ENCODE measurements at places on chromosomes 5 and 9.

DNA sequence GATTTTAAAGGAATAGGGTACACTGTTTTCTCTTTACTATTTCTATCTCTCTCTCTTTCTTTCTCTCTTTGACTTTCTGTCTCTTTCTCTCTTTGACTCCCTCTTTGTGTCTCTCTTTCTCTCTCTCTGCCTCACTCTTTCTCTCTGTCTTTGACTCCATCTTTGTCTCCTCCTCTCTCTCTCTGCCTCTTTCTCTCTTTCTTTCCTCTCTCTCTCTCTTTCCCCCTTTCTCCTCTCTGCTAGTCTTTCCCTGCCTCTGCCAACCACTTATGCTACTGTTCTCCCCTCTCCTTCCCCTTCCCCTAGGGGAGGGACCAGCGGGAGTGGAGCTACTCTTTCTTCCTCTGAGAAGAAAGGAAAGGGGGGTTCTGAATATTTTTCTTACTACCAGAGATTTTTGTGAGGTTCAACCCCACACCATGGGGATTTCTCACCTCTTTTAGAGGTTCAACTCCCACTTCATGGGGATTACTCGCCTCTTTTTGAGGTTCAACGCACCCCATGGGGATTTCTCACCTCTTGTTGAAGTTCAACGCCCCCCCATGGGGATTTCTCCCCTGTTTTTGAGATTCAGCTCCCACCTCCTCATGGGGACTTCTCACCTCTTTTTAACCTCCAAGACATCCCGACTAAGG is 309.9 kb downstream of the NR3C1 start:
- no peak for DNase-seq

DNA sequence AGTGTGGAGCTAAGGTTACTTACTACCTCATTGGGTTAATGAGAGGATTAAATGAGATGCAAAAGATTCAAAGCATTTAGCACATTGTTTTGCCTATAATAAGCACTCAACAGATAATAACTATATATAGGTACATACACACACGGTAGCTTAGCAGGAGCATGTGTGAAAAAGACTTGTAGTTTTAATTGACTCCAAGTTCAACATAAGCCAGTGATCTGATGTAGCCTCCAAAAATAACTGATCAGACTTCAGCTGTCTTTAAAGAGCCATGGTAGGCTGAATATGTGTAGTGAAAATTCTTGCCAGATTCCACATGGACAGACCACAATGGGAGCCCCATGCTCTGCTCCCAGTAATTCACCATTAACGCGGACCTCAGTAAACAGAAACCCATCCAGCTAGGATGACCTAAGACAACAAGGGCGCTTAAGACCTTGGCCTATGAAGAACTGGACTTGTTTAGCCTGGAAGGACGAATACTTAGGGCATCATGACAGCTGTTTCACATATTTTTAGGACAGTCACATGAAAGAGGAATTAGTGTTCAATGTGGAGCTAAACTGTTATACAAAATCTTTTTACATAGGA is 115.1 kb upstream of the ZNF366 start:
- DNase-seq, result no peak

DNA sequence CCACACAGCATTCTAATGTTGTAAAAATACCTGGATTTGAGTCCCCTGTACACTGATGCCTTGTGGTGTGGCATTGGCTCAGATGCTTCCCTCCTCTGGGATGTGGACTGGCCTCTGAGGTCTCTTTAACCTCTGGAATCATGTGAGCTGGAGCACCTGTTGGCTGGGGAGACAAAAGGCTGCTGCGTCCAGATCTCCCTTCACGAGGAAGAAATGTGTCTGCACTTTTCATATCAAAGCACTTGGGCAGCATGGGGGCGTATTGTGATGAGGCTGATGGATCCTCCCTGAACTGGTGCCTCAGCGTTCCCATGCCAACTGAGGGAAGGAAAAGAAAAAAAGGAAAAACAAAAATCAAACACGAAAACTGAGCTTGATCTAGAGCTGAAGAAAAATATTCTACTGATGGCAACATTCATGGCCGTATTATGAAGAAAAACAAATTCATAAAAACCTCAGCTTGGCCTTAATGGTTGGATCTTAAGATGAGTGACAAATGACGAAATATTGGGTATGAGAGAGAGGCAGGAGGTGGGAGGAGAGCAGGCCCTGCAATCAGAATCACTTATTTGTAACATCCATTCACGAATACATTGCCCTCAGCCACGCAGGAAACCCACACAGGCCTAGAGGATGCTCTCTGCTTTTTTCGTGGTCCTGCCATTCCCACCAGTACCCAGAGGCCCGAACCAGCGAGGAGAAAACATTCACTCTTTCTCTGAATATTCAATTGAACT is 26.2 kb downstream of the GRIA1 start:
- no peak for DNase-seq

DNA sequence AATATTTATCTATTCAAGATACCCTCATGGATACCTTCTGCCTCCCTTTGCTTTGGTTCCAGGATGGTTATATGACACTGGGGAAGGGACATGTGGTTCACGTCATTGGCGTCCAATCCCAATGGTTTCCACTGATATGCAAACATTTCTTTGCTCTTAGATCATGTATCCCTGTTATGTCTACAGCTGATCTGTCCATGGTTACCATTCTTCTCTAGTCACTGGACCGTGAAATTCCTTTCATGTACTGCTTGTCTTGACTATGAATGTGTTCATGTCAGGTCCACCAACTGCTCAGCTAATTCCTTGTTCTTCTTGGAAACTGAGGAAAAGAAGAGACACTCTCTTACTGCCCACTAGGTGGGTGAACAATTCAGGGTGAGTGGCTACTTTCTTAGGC is 391.1 kb upstream of the ZNF608 start:
- no peak for DNase-seq

GRCh38 chr9:116468793-116469527 is 218.1 kb upstream of the TRIM32 start:
- no peak for DNase-seq

DNA sequence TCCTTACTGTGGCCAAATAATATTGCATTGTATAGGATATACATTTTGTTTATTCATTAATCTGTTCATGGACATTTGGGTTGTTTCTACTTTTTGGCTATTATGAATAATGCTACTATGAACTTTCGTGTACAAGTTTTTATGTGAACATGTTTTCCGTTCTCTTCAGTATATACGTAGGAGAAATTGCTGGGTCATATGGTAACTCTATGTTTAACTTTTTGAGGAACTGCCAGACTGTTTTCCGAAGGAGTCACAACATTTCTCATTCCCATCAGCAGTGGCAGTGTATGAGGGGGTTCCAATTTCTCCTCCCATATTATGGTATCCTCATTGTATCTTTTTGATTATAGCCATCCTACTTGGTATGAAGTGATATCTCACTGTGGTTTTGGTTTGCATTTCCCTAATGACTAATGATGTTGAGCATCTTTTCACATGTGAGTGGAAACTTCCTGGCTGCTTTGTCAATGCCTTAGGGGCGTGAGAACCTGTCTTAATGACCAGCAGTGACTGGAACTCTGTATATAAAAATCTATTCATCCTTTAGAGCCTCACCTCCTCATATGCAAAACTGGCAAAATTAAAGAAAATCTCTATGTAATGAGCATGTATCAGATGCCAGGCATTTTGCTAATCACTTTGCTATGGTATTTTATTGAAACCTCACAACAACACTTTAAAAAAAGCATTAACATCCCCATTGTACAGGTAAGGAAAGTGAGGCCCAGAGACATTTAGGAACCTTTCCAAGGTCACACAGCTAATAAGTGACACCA is 47.8 kb upstream of the TGFBR1 start:
- DNase-seq, result peak; percentile 75

DNA sequence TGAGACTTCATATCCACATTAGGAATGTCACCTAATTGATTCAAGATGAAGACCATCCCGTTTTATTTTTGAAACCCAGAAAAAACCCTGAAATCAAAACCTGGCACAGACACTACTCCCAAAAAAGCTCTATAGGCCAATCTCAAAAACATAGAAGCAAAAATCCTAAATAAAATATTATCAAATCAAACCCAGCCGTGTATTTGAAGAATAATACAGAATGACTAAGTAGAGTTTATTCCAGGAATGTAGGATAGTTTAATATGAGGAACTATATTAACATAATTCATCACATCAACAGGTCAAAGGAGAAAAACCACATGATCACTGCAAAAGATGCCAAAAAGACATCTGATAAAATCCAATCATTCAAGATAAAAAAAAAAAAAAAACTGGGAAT is 167.1 kb downstream of the ACTL7B start:
- DNase-seq, result no peak

DNA sequence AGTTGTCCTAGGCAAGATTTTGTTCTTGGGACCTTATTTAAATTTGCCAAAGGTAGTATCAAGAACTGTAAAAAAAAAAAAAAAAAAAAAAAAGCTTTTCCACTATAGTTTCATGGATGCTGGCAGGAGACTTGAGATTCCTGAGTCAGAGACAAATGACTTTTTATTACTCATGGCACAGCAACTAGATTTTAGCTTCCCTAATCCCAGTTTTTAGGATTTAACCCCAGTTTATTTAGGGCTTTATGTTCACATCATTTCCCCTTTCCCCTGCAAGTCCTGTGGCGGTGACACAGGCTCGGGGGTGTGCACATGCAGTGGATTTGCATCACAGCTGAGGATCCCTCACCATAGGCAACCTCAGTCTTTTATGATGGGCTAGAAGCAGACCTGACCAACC is 144.9 kb downstream of the GOLPH3 start:
- peak; percentile 91 for DNase-seq

- DNase-seq, result no peak
Measured at GRCh38 chr9:15720861-15721260, 168.0 kb downstream of the CCDC171 start.

DNA sequence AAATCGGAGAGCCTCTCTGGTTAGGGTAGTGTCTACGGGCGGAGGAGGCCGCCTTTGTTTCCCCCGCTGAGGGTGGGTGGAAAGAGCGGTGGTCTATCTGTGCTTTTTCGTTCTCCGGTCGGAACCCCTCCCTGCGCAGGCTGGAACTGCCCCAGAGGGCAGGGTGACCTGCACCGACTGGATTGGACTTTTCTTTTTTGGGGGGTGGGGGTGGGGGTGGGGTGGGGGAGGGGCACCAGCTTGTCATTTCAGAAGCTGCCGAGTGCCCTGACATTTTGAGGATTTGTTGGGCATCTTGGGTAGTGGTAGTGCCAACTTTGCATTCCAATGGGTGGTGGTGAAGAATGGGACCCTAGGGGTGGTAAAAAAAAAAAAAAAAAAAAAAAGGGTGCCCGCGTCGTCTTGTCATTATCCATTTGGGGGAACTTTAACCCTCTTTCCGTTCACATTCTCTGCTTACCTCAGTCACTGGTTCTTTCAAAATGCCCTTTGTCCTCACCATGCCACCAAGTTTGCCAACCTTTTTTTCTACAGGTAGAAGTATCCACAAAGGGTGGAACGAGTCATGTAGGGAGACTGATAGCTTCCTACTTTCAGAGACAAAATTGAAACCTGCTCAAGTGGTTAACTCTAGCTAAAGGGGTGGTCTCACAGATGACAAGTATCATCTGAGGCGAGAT is 1.3 kb downstream of the UBE2R2 start:
- peak; percentile 46 for DNase-seq

DNA sequence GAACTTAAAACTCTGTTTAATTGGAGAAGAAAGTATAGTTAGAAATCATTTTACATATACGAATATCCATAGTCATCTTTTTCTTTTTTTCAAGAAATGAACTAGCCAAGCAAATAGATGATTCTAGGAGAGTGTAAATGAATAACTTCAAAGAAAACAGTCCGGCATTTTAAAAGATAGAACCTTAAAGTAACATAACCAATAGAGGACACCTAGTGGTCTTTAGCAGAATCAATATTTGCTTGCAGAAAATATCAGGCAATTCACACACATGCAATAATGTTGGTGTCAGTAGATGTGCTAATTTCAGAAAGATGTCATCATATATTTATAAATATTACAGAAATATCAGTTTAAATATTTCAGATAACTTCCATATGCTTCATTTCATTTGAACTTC is 57.1 kb downstream of the HCN1 start:
- no peak for DNase-seq

DNA sequence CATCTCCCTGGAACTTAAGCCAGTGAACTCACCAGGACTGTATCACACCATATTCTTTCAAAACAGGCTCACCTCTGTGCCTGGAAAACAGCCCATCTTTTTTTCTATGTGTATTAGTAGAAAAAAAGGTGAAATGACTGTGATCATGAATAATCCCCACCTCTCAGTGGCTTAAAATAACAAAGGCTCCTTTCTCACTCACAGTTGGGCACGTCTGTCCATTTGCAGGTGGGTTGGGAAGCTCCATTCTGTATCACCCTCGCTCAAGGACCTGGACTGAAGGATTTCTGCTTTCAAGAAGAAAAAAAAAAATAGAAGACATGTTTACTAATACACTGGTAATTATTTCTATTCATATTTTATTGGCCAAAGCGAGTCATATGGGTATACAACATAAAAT is 17.3 kb upstream of the FGF1 start:
- DNase-seq, result no peak

GRCh38 chr5:68432682-68433081 is 217.1 kb downstream of the PIK3R1 start:
- no peak for DNase-seq

DNA sequence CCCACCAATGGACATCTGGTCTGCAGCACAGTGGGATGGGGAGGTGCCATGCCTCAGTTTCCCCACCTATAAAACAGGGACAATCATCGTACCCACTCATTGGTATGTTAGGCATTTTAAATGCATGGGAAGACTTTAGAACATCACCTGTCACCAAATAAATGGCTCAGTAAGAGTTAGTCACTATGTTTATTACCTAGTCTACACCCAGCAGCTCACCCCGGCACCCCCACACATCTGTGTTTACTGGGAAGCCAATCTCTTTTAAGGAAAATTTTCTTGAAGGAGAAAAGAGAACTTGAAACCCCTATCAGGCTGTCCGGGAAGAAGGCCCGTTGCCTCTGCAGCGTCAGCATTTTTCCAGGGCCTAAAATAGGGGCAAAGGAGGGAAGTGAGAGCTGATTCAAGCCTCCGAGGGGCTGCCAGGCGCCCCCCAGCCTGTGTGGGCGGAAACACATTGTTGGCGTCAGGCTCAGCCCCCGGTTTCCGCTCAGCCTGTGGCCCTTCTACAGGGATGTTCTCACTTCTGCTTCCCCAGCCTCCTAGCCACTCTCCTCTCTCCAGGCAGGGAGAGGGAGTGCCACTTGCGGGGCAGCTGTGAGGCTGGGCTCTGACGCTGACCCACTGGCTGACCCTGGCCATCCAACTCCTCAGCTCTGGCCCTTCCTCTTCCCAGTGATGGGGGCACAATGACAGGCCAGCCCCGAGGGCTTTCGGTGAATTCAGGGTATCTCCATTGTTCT is 4.6 kb downstream of the CSF1R start:
- DNase-seq, result peak; percentile 98

DNA sequence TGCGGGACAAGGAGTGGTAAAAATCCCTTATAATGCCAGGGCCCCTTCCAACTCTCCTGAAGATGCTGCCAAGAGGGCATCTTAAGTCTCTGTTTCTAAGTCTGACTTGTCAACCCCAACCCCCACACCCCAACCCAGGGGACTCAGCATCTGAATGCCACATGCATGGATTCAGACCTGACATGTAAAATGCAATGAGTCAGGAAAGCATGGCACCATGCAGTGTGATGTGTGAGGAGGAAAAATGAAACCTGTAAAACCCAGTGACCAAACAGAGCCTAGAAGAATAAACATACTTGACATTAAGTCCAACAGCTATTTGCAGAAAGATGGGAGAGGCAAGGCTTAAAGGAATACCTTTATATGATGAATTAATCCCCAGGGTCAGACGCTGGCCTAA is 112.4 kb downstream of the ASTN2 start:
- no peak for DNase-seq
